ENCODE measurements at places on chromosomes 6 and 20.

DNA sequence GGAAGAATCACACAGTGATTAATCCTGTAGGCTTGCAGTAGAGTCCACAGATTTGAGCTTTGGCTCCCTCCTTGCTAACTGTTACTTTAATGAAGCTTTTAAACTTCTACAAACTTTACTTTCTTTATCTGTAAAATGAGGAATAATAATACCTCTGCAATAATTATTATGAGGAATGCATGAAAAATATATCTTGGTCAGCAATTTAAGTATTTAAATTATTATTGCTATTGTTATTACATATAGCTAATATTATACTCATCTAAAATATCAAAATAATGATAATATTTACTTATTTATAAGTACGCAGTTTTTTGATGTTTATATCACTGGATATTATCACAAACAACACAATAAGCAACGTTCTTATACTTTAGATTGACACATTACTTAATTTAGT, 38.3 kb upstream of the LAMA2 start:
- no peak for DNase-seq

DNA sequence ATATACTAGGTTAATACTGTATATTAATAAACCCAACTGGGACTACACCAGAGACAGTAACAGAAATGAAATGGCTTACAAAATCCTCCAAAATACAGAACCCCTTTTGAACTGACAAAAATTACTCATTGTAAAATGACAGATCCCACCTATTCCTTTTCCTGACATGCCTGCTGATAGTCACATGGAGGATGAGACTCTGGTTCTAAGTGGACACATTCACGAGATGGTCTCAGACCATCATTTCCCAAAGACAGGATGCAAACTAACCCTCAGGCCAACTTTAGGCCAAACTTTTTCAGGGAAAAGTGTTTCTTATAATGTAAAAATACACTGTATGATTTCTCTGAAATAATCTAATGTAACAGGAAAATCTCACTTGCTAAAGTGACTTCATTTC, 22.5 kb downstream of the TBC1D7 start:
- DNase-seq: no peak

- DNase-seq: no peak
These were observed 106.2 kb downstream of the KIF13A start for GRCh38 chr6:17881085-17881858.

- peak; percentile 53 for DNase-seq
These were observed 12.9 kb downstream of the SOD2 start for GRCh38 chr6:159680104-159680503.

GRCh38 chr6:22880686-22881433, 311.5 kb downstream of the HDGFL1 start:
- DNase-seq: peak; percentile 99

All from IMR-90 (cell line).